Globus pallidus (tissue), 1 donor: ENCODE measurements at places on chromosomes 1 and 21.
A peak's percentile ranks its signal among the peaks of the same experiment; 100 is the strongest.

- DNase-seq, result no peak
Measured at GRCh38 chr1:45394342-45394741, 54.1 kb upstream of the MUTYH start.

- no peak for DNase-seq
Measured at GRCh38 chr1:66540434-66541032, 6.6 kb downstream of the SGIP1 start.

DNA sequence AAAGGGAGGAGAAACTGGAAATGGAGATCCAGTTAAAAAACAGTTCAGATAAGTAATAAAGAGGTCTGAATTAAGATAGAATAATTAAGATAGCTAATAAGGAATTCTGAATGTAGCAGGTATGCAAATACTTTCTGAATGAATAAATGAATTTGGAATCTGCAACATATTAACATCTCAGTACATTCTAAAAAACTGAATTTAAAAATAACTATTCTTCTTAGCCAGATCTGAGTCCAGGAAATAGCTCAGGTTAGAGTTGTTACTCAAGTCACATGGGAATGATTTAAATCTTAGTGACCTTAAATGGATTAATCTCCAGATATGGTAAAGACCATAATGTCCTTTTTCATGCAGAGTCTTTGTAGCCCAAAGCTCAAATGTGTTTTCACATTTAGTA, 51.2 kb downstream of the EYA3 start:
- DNase-seq, result no peak

DNA sequence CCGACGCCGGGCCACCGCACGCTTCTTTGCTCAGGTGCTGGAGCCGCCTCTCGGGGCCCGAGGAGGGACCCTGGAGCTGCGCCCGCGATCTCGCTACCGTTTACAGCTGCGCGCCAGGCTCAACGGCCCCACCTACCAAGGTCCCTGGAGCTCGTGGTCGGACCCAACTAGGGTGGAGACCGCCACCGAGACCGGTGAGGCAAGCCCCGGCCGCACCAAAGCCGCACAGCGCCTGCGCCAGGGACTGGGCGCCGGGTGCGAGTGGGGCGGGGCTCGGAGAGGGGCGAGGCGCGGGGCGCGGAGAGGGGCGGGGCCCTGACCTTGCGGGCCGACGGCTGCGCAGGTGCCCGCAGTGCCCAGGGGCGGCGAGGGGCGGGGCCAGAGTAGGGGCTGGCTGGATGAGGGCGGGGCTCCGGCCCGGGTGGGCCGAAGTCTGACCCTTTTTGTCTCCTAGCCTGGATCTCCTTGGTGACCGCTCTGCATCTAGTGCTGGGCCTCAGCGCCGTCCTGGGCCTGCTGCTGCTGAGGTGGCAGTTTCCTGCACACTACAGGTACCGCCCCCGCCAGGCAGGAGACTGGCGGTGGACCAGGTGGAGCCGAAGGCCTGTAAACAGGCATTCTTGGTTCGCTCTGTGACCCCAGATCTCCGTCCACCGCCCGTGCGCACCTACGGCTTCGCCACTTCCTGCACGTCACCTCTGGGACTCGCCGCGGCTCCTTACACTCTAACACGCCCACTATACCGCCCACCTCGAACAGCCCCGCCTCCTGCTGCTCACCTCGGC, 9.8 kb upstream of the CDC20 start:
- peak; percentile 60 for DNase-seq

GRCh38 chr1:215992620-215993019, 425.5 kb downstream of the KCTD3 start:
- DNase-seq, result peak; percentile 9

- no peak for DNase-seq
Measured at GRCh38 chr1:67314696-67315095, 7.0 kb downstream of the IL12RB2 start.

DNA sequence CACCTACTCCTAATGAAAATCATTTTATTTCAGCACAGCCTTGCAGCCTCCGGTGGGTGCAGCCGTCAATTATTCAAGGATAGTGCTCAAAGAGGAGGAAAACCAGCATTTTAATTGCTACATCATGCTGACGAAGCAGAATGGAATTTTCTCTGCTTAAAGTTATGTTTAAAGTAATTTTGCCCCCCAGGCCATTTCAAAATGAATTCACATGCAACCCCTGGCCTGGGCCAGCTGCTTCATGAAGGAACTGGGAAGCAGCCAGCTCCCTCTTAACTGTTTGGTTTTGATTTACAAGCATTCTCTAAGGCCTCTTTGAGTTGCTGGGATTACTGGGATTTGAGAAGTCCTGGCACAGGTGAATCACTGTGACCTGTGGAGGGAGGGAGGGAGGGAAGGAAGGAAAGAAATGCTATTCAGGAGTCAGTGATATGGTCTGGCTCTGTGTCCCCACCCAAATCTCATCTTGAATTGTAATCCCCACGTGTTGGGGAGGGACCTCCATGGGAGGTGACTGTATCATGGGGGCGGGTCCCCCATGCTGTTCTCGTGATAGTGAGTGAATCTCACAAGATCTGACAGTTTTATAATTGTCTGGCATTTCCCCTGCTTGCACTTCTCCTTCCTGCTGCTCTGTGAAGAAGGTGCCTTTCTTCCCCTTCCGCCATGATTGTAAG, 66.0 kb downstream of the PGBD5 start:
- DNase-seq, result no peak

GRCh38 chr21:35408401-35408800, 359.3 kb upstream of the RUNX1 start:
- no peak for DNase-seq

DNA sequence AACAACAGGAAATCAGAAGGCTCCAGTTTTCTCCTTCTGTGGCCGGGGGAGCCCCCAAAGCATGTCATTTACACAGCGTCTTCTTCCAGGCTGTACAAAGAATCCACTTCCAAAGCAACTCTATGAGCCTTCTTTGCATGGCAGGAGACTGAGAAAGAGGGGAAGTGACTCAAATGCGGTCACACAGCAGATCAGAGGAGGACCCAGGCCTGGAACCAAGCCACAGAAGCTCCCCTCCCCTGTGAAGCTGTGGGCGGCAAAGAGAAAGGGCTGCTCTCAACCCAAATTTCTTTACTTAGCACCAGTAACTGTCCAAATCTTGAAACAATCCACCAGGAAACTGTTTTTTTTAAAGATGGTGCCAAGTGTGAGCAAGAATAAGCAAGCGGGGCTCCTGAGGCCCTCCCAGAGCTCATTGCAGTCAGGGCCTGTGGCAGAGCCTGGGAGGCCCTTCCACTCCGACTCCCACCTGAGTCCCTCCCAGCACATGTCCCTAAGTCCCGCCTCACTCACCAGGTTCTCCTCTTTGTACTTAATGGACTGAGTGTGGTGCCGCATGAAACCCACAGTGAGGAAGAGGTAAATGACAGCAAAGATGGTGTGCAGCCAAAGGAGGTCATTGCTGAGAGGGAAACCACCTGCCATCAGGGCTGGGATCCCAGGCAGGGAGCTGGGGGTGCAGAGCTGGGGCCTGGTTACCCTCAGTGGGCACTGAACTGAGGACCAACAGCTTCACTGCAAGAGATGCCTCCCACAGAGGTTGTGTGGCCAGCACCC, 15.9 kb downstream of the TMEM63A start:
- DNase-seq, result no peak

DNA sequence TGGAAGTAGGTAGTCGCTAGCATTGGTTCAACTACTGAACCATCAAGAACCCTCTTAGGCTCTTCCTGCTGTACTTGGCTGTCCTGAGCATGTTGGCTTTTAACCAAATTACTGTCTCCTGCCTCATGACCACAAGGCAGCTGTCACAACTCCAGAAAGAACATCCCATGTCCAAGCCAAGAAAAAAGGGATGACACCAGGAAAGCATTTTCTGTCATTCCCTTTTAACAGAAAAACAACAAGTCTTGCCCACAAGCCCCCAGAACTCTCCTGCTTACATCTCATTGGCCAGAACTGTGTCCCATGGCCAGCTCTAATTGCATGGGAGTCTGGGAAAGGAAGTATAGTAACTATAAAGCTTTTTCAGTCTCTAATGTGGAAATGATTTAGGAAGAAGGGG, 2.4 kb upstream of the RNU5D-1 start:
- DNase-seq, result no peak

DNA sequence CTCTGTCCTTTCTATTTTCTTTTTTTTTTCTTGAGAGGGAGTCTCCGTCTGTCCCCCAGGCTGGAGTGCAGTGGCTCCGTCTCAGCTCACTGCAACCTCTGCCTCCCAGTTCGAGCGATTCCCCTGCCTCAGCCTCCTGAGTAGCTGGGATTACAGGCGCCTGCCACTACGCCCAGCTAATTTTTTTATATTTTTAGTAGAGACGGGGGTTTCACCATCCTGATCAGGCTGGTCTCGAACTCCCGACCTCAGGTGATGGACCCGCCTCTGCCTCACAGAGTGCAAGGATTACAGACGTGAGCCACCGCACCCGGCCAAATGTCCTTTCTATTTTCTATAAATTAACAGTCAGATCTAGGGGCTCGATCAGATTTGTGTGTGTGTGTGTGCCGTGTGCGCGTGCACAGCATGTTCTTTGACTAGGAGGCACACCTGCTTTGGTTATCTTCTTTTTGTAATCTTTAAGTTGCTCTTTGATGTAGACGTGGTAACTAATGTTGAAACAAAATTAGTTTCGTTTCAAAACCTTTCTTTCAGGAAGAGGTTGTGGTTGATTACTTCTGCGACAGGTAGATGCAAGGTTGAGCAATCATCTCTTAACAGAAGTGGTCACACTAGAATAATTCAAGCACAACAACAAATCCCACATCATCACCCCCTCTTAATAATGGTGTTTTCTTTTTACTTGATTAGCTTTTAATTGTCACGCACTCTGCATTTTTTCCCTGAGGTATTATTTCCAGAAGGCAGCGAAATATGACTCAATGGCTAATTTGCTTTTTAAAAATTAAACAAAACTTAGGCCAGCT, 779 bp upstream of the DEGS1 start:
- no peak for DNase-seq

DNA sequence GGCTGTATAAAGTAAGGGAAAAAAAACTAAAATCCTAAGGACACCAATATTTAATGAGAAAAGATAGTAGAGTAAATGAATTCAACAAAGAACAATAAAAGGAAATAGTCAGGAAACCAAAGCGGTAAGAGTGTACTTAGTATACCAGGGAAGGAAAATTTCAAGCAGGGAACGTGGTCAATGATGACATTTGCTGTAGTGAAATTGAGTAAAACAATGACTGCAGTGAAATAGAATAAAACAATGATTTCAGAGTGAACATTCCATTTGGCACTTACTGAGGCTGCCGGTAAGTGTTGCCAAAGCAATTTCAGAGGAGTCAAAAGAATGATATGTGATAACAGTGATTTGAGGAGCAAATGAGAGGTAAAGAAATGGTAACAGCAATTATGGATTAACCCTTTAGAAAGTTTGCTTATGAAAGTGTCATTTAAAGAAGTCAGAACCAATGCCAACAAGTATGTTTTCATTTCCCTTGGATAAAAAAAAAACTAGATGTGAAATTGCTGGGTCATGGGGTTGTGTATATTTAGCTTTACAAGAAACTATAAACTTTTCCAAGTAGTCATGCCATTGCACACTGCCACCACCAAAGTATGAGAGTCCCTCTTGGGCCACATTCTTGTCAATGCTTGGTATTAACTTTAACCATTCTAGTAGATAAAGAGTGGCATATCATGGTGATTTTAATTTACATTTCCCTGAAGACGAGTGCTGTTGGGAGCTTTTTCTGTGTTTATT, 50.5 kb downstream of the VCAM1 start:
- no peak for DNase-seq

GRCh38 chr1:69246109-69246508, 321.6 kb upstream of the LRRC7 start:
- no peak for DNase-seq

GRCh38 chr21:32340863-32341848, 42.5 kb downstream of the MRAP start:
- DNase-seq, result peak; percentile 57

DNA sequence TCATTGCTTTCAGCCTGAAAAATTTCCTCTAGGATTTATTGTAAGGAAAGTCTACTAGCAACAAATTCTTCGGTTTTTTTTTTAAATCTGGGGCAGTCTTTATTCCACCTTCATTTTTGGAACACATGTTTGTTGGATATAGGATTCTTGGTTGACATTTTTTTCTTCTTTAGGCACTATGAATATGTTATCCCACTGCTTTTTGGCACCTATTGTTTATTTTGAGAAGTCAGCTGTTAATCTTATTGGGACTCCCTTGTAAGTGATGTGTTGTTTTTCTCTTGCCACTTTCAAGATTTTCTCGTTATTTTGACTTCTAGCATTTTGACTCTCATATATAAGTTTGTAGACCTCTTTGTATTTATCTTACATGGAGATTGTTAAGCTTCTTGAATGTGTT, 99.3 kb downstream of the NPHS2 start:
- DNase-seq, result no peak

- peak; percentile 47 for DNase-seq
Measured at GRCh38 chr21:31408301-31409088, 64.4 kb upstream of the TIAM1 start.

- DNase-seq, result no peak
Measured at GRCh38 chr1:44059212-44059611, 27.9 kb upstream of the SLC6A9 start.

GRCh38 chr1:154431586-154432373, 26.6 kb downstream of the IL6R start:
- DNase-seq, result no peak

DNA sequence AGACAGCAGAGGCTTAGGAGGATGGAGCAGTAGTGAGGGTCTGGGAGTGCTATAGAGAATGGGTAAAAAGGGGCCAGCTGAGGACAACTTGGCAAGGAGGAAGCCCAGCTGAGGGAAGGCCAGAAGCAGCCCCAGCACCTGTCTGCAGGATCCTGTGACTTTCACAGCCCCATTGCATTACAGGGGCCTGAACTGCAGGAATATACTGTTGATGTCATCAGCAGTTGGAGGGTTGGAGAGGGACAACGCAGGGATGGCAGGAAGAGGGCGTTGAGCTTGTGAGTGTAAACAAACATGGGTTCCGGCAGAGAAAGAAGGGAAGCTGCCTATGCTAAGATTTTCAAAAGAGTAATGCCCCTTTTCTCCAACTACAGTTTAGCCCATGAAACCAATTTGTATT, 628.5 kb downstream of the SMYD3 start:
- DNase-seq, result no peak

- no peak for DNase-seq
Measured at GRCh38 chr1:25609921-25610320, 6.7 kb upstream of the MAN1C1 start.

DNA sequence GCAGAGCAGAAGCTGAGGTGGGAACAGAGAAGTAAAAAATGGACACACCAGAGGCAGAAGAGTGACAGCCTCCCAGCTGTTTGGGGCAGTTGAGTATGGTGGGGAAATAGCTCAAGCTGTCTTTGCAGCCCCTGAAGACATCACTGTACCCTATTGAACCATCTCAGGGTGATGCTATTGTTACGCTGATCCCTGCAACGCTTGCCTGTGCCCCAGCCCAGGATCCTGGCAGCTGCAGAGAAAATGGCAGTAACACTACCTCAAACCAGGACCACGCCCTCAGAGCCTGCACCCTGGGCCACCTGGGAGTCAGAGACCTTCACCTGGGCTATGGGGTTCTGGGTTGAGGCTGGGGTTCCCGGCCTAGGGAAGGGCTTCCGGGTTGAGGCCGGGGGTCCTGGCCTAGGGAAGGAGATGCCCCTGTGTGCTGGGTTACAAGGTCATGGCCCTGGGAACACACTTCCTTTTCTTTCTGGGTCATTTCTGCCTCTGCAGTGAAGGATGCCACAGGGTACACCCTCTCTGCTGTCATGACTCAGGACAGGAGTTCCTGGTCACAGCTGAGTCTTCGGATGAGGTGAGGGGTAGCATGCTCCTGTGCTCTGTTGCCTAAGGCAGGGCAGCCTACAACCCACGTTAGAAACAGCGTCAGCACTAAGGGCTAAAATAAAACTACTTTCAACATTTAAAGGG, 11.6 kb downstream of the BSND start:
- no peak for DNase-seq
